ENCODE measurements at places on chromosomes 2 and 18.

DNA sequence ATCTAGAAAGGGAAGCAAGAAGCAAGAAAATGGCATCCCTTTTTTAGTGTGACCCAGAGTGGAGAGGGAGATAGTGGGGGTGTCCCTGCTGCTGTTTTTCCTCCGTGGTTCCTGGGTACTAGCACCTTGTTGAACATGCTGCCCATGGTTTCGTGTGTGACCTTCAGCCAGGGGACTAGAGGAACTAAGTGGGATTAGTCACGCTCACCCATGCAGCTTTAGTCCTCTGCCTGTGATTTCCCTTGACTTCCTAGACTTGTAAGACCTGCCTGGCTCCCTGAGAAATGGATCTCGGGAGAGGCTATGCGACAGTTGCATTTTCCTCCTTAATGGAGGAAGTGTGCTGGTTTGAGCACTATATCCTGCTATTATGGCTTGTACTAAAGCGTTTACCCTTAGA is 471.4 kb downstream of the DCDC2C start:
- no peak for DNase-seq

DNA sequence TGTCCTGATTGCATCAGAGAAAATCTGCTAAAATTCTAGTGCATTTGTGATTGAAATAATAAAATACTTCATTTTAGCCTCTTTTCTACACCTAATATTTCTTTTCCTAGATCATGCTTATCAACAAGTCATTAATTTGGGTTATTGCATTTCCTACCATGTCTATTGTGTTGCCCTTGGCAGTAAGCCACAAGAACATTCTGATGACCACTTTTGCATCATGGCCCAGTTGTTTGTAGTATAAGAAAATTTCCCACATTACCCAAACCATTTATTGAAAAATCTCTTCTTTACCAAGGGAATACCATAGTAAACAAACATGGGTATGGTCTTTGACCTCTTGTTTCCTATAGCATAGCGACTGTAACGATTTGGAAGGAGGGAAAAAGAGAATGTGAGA is 76.3 kb downstream of the R3HDM1 start:
- no peak for DNase-seq

GRCh38 chr18:12092398-12093229 is 1.0 kb upstream of the ANKRD62 start:
- no peak for DNase-seq

- no peak for DNase-seq
Measured at GRCh38 chr2:55148269-55148668, 83.8 kb downstream of the CLHC1 start.

- peak; percentile 53 for DNase-seq
Measured at GRCh38 chr2:50401772-50402653, 629.9 kb downstream of the NRXN1 start.

GRCh38 chr18:45825258-45826044 is at the start of gene SIGLEC15:
Gene SIGLEC15 (plus strand): TSS chr18:45825675. CDS start chr18:45825729, 54 bp downstream.
- no peak for DNase-seq

GRCh38 chr18:55650363-55650870 is 62.4 kb upstream of the TCF4 start:
- no peak for DNase-seq

DNA sequence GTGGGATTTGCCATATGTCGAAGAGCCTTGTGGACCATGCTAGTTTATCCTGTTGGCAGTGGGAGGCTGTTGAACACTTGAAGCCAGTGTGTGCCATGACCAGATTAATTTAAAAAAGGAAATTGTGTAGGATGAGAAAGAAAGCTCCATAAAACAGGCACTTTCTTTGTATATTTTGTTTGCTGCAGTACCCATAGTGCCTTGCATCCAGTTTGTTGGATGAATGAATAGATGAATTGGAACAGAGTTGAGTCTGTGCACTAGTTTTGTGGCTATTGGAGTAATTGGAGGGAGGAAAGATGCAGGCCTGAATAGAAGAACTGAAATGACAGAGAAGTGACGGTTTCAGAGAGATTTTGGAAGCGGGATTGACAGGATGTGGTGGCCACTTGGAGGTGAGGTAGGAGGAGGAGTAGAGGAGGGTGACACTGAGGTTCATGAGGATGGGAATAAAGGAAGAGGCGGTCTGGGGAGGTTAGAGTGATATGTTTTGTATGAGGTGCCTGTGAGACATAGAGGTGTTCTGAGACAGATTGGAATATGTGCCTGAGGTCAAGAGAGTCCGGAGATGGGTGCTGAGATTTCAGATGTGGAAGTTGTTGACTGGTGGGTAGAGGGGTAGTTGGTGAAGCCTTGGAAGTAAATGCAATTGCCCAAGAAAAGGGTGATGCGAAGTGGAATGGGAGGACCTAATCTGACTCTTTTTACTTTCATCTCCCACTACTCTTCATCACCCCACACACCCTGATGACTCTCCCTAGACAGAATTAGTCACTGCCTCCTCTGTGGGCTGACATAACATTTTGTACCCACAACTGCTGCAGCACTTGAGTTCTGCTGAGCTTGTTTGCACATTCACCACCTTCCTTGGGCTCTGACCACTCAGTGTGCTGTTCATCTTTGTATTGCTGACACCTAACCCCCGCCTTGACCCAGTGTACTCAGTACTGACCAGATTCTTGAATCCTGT is 5.1 kb downstream of the DGUOK start:
- DNase-seq, result no peak

GRCh38 chr2:12282780-12283695 is 433.7 kb upstream of the TRIB2 start:
- DNase-seq, result no peak

DNA sequence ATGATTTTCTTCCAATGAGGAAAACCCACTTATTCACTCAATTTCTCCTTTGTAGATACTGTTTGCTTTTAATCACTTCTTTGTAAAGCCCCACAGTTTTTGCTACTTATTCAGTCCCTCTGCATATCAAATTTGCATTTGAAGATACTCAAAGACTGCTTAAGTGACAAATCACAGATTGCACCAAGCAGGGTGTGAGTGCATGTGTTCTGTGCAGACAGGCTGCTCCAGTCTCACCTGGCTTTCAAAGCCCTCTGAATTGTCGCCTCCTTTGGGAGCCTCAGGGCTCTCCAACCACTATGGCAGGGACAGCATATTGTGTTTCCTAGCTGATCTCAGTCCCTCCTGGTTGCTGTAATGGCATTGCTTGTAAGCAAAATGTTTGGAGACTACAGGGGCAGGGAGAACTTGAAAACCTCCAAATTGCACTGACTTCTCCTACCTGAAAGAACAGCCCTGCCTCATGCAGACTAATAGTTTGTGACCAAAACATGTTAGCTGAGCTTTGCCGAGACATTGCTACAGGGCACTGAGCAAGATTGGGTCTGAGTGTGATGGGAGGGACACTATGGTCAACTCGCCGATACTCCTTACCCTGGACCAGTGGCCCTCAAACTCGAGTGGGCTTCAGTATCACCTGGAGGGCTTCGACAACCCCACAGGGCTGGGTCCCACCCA is 96.8 kb downstream of the POLE4 start:
- no peak for DNase-seq

- no peak for DNase-seq
Measured at GRCh38 chr2:37583402-37583801, 88.0 kb downstream of the CDC42EP3 start.

All from left renal cortex interstitium (tissue), 4 donors.